Putamen (tissue), 1 donor: ENCODE measurements at places on chromosomes 12 and 14.

DNA sequence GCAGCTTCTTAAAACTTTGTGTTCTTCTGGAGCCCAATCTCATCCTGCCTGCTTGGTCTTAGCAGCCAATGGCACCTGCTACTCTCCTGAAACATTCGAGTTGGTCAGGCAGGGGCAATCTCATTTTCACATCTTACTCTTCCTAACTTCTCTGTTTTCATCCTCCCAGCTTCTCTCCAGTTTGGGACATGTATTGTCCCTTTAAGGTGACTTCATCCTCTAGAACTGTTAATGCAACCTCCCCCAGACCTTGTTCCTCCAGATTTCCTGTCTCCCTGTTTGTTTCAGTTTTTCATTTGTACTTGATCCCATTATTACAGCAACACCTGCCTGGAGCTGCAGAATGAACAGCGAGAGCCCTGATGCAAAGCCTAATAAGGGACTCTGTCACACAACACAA, 31.3 kb downstream of the SERPINA11 start:
- DNase-seq: no peak

GRCh38 chr12:41521872-41522379, 333.8 kb downstream of the PDZRN4 start:
- no peak for DNase-seq

DNA sequence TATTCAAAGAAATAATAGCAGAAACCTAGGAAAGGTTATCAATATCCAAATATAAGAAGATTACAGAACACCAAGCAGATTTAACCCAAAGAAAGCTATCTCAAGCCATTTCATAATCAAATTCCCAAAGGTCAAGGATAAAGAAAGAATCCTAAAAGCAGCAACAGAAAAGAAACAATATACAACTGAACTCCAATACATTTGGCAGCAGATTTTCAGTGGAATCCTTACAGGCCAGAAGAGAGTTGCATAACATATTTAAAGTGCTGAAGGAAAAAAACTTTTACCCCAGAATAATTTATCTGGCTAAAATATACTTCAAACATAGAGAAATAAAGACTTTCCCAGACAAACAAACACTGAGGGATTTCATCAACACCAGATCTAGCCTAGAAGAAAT, 54.3 kb downstream of the DENND5B start:
- no peak for DNase-seq

GRCh38 chr14:79464468-79464867, 746.8 kb downstream of the DIO2 start:
- no peak for DNase-seq

GRCh38 chr12:87363497-87364084, 665.6 kb downstream of the C12orf50 start:
- DNase-seq: no peak

GRCh38 chr12:9127936-9128663, 12.4 kb upstream of the A2M start:
- DNase-seq: no peak

DNA sequence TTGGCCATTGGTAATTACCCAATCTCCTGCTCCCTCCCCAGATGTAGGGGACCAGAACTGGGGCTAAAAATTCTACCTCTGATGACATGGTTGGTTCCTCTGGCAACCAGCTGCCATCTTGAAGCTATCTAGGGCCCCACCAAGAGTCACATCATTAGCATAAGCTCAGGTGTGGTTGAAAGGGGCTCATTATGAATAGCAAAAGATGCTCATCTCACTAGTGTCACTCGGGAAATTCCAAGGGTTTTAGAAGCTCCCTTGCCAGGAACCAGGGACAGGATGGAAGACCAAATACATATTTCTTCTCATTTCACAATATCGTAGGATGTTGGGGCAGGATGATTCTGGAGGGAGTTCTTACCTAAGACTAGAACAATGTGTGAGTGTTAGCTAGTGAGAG, 38.6 kb downstream of the EID3 start:
- no peak for DNase-seq

DNA sequence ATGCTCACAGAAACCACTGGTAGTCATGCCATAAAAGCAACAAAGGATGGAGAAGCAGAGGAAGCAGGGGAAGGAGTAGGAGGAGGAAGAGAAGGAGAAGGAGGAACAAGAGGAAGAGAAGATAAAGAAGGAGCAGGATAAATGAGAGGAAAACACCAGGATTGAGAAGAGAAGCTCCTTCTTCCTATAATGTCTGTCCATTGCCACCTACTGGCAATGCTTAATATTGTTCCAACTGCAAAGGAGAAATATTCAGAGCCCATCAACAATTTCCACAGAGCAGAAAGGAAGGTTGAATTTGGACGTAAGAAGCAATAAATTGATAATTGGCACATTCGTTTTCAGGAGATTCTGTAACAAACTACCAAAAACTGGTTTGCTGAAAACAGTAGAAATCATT, 898.4 kb downstream of the SLC16A7 start:
- DNase-seq: no peak

DNA sequence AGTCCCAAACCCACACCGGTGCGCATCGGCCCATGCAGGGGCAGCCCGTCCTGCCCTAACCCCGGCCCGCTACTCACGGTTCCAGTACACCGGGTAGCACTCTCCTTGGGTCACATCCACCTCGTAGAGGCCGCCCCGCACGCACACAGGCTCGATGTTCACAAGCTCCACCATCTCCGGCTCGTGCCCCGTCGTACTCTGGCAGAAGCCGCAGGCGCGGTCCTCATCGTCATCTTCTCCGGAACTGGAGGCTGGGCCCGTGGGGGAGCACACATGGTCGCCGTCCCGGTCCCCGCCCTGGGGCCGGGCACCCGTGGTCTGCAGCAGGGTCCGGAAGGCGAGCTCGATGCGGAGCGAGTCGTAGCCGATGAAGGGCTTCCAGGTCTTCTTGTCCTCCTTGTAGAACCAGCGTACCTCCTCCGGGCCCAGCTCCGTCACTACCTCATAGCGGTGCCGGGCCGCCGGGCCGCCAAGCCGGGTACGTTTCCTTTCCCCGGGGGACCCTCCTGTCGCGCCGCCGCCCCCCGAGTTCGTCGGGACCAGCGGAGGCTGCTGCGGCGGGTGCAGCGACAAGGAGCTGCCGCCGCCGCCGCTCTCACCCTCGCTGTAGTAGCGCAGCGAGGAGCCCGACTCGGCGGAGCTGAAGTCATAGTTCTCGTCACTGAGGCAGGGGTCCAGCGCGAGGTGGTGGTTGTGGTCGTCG, 788 bp downstream of the DDHD1 start:
- peak; percentile 47 for DNase-seq

DNA sequence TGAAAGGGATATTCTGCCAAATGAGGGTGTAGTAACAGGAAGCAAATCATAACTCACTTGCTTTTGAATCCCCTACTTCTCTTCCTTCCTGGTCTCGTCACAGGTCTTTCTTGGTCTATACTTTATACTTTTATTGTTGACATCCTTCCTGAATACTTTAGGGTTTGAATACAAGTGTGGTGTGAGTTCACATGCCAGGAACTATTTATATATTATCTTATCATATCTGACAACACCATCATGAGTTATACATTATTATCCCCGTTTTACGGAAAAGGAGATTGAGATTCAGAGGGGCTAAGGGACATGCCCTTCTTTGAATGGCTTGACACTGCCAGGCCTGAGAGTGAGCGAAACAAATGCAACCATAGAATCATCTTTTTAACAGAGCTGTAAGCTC, 33.0 kb upstream of the TSPAN8 start:
- no peak for DNase-seq

DNA sequence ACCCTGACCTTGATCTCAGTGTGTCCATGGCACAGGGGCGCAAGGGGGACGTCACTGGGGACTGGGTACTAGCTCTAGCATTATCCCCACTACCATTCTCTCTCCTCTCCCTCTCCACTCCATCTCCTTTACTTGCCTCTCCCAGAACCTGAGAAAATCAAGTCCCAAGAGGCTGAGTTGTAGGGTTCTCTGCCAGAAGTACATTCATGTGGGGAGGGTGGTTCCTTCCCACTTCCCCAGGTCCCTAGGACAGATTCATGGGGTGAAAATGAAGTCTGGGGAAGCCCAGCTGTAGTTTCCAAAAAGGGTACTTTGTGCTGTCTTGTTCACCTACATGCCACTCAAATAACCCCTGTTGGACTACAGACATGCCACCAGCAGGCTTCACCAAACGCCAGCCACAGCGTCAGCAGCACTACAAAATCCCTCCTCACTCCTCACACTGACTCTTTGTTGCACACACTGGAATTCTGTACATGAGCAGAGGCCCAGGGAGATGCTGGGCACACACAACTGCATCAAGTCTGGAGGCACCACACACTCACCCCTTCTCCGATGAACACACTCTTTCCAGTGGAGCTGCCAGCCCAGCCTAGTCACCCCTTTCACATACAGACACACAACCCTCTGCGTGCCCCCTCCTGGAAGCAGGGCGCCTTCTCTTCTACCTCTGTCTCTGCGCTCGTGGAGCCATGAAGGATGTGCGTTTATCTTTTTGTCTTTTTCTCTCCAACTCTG, 6.9 kb downstream of the RARG start:
- DNase-seq: no peak

DNA sequence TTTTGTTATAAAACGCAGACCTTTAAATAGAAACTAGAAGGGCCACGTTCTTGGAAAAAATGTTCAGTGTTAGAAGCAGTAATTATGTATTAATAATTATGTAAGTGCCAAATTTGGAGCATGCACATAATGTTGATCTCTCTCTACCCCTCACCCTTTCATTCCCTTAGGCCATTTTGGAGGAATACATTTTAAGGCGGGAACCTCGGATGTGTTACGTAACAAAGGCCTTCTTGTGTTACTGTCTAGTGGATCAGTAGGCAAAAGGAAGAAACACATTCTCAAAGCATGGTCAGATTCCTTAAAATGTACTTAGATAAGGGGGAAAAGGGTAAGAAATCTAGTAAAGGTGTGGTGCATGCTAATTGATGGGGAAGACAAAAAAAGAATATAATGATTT, 52.7 kb downstream of the RASSF3 start:
- DNase-seq: no peak

- DNase-seq: peak; percentile 6
These were observed 326.1 kb downstream of the PDZRN4 start for GRCh38 chr12:41514021-41514777.

GRCh38 chr12:47052274-47052673, 27.1 kb upstream of the PCED1B start:
- DNase-seq: no peak

DNA sequence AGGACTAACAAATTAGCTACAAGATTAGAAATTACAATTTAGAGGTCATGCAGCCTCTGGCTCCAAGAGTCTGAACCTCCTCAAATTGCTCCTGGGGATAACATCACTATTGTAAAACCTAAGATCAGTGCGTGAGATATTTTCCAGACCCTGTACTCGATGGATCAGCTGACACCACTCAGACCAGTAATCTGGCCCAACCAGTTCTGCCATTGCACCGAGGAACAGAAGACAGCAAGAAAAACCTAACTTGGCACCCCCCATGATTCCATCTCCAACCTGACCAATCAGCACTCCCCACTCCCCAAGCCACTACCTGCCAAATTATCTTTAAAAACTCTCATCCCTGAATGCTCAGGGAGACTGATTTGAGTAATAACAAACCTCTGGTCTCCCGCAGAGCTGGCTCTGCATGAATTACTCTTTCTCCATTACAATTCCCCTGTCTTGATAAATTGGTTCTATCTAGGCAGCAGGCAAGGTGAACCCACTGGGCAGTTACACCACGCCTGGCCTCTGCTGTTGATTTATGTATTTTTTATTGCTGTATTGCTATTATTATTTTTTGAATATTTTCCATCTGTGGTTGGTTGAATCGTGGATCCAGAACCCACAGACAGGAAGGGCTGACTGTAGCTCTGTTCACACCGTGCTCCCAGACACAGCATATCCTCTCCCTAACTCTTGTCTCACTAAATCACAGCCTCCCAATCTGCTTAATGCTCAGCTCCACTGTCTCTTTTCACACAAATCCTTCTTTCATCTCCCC, 9.2 kb downstream of the HEBP1 start:
- no peak for DNase-seq

DNA sequence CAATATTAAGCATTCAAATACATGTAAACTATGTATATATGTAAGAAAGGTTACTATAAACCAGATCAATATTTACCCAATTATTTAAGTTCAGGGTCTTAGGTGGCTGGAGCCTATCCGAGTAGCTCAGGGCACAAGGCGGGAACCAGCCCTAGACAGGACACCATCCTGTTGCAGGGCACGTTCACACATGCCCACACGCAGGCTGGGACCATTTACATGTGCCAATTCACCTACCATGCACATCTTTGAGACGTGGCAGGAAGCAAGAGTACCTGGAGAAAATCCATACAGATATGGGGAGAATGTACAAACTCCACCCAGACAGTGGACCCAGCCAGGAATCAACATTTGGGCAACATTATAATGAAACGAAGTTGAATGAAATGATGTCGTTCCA, 263.0 kb upstream of the E2F7 start:
- DNase-seq: no peak

DNA sequence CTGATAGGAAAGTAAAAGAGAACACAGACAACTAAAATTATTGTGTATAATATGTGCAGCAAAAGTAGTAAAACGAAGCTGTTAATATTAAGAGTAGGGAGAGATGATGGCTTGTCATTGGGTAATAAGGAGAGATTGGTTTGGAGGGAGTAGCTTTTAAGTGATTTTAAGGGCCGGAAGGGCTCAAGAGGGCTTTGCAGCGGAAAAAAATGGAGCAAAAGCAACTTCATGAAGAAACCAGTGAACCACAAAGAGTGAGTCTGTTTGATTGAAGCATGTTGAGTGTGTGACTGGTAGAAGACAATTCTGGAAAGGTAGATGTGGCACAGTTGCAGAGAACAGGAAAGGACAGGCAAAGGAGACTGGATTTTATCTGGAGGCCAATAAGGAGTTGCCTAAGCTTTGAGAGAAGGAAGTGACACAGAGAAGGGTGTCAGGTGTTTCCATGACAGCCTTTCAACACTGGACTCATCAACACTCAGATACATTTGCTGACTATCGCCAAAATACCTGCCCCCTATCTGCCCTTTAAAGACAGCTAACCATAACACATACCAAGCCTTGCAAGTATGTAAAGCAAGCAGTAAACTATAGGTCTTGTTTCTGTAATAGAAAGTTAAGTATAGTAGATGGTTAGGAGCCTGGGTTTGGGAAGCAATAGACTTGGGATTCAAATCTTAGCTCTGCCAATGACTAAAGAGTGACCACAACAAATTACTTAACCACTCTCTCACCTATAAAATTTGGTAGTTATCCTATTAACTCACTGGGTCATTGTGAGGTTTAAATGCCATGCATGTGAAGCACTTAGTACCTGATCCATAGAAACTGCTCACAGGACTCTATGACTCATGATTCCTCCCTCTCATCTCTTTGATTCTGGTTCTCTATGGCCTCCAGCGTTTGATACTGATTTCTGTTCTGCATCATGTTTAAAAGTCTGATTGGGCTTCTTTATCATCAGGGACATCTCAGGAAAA, 117.3 kb upstream of the LMNTD1 start:
- no peak for DNase-seq

GRCh38 chr14:91252871-91253794, 8.6 kb upstream of the GPR68 start:
- DNase-seq: no peak

DNA sequence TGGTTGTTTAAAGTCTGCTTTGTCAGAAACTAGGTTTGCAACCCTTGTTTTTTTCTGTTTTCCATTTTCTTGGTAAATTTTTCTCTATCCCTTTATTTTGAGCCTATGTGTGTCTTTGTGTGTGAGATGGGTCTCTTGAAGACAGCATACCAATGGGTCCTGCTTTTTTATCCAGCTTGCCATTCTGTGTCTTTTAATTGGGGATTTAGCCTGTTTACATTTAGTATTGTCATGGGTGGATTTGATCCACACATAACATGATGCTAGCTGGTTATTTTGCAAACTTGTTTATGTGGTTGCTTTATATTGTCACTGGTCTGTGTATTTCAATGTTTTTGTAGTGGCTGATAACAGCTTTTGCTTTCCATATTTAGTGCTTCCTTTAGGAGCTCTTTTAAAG, 17.2 kb upstream of the ART4 start:
- no peak for DNase-seq
